ENCODE measurements at places on chromosomes 3 and 15. TPM values are rescaled to one million over a fixed set of nuclear protein-coding genes. Genes with fewer than 3 reads are reported as not detected.

Gene CCR4
- 0.18 TPM for polyA plus RNA-seq

GRCh38 chr3:160200353-160200752, 24.9 kb upstream of the C3orf80 start:
- DNase-seq, result no peak

GRCh38 chr15:29612096-29612495, 210.2 kb downstream of the TJP1 start:
- DNase-seq, result no peak

GRCh38 chr3:136106101-136106500, 90.0 kb downstream of the MSL2 start:
- DNase-seq, result no peak

- no peak for DNase-seq
Observed at GRCh38 chr3:74315291-74315690, 299.2 kb downstream of the CNTN3 start.

- peak; percentile 52 for DNase-seq
Observed at GRCh38 chr3:98901119-98901391, 440 bp downstream of the DCBLD2 start.

DNA sequence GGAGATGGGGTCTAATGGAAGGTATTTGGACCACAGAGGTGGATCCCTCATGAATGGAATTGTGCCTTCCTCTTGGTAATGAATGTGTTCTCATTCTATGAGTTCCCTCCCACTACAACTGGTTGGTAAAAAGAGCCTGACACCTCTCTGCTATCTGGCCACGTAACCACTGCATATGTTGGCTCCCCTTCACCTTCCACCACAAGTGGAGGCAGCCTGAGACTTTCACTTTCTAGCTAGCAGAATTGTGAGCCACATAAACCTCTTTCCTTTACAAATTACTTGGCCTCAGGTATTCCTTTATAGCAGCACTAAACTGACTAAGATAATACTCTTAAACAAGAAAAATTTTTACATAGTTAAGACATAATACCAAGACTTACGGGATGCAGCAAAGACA, 155.3 kb downstream of the NR1I2 start:
- DNase-seq, result no peak

Gene SH2D7
- polyA plus RNA-seq, result 0.98 TPM

- DNase-seq, result no peak
Observed at GRCh38 chr15:67854358-67854757, 14.5 kb upstream of the RNU6-1 start.

Gene FBXO40
- polyA plus RNA-seq, result 0.02 TPM

Measured in left kidney (tissue), 8 donors.